ENCODE measurements at places on chromosomes 11 and 22.
A peak's percentile ranks its signal among the peaks of the same experiment; 100 is the strongest.

- no peak overlapping the region for H3K4me3 ChIP-seq
- H3K27me3 ChIP-seq: no peaks in the 10 kb centered on the region
- H3K27ac ChIP-seq: no peak overlapping the region
- DNase-seq: no peak
- no peaks in the 10 kb centered on the region for H3K36me3 ChIP-seq
Observed at GRCh38 chr11:26909515-26909914, 84.4 kb upstream of the FIBIN start.

- H3K27me3 ChIP-seq: no peaks in the 10 kb centered on the region
- H3K36me3 ChIP-seq: no peaks in the 10 kb centered on the region
- H3K4me1 ChIP-seq: peaks cover 9% of the 10 kb centered on the region
- H3K4me3 ChIP-seq: no peak overlapping the region
- DNase-seq: peak; percentile 34
Observed at GRCh38 chr11:69113646-69114340, 41.9 kb upstream of the SMIM38 start.

GRCh38 chr11:9776203-9776602, 112.3 kb downstream of the SWAP70 start:
- no peak overlapping the region for H3K4me3 ChIP-seq
- H3K27ac ChIP-seq: no peak overlapping the region
- no peaks in the 10 kb centered on the region for H3K4me1 ChIP-seq
- no peak for DNase-seq
- no peaks in the 10 kb centered on the region for H3K36me3 ChIP-seq

- no peak overlapping the region for H3K4me3 ChIP-seq
- no peaks in the 10 kb centered on the region for H3K4me1 ChIP-seq
- DNase-seq: no peak
- H3K27me3 ChIP-seq: no peaks in the 10 kb centered on the region
- H3K27ac ChIP-seq: no peak overlapping the region
Observed at GRCh38 chr11:82229341-82229740, 504.3 kb downstream of the FAM181B start.

DNA sequence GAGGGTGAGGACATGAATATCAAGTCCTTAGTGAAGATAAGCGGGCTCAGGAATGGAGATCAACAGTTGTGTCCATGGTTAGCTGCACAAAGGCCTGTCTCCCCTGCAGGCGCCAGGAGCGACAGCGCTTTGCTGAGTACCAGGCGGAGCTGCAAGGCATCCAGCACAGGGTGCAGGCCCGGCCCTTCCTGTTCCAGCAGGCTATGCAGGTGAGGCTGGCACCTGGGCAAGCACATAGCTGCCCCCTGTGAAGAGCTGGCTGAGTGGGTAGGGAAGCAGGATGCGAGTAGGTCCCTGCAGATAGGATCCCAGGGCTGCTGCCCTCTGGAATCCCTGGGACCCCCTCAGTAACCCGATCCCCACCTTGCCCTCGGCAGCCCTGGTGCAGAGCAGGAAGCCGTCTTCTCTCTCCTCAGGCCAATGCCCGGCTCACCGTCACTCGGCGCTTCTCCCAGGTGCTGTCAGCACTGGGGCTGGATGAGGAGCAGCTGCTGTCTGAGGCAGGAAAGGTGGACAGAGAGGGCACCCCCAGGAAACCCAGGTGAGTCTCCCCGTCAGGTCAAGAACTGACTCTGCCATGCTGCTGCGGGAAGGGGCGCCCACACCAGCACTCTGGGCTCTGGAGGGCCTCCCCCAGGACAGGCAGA, 2.6 kb upstream of the SART1 start:
- peaks cover 19% of the 10 kb centered on the region for H3K4me1 ChIP-seq
- DNase-seq: no peak
- no peak overlapping the region for H3K27ac ChIP-seq
- no peaks in the 10 kb centered on the region for H3K27me3 ChIP-seq
- no peaks in the 10 kb centered on the region for H3K36me3 ChIP-seq
- H3K4me3 ChIP-seq: no peak overlapping the region

DNA sequence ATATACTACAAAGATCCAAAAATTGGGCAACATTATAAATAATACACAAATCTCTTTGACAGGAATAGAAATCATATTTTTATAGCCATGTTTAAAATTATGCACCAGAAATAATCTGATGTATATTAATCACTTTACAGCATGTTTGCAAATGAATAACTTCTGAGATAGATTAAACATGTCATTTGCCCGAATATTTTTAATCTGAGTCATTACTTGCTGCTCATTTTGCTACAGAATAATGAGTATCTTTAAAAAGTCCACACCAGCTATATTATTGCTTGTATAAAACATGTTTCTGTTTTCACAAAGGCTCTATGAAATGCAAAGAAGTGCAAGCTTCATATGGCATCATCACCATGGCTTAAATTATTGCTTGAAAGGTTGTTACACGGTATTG, 336.8 kb downstream of the GUCY1A2 start:
- DNase-seq: no peak
- no peak overlapping the region for H3K4me3 ChIP-seq
- no peaks in the 10 kb centered on the region for H3K4me1 ChIP-seq
- H3K27me3 ChIP-seq: no peaks in the 10 kb centered on the region

- H3K4me3 ChIP-seq: no peak overlapping the region
- H3K4me1 ChIP-seq: peaks cover 4% of the 10 kb centered on the region
- no peaks in the 10 kb centered on the region for H3K27me3 ChIP-seq
- no peak for DNase-seq
Observed at GRCh38 chr11:69048031-69048693, 570 bp upstream of the TPCN2 start.

- no peak overlapping the region for H3K4me3 ChIP-seq
- H3K27me3 ChIP-seq: no peaks in the 10 kb centered on the region
- DNase-seq: no peak
- H3K27ac ChIP-seq: peak overlapping the region; percentile 88
- H3K4me1 ChIP-seq: peaks cover 75% of the 10 kb centered on the region
Observed at GRCh38 chr22:30308518-30309230, 18.1 kb downstream of the TBC1D10A start.

GRCh38 chr11:69524291-69524882, 42.9 kb downstream of the LINC01488 start:
- no peak overlapping the region for H3K4me3 ChIP-seq
- DNase-seq: peak; percentile 23
- no peak overlapping the region for H3K27ac ChIP-seq
- no peaks in the 10 kb centered on the region for H3K36me3 ChIP-seq

- no peak overlapping the region for H3K27ac ChIP-seq
- no peak overlapping the region for H3K4me3 ChIP-seq
- H3K27me3 ChIP-seq: no peaks in the 10 kb centered on the region
- no peaks in the 10 kb centered on the region for H3K4me1 ChIP-seq
- no peak for DNase-seq
- no peaks in the 10 kb centered on the region for H3K36me3 ChIP-seq
Observed at GRCh38 chr11:64027651-64028397, 7.9 kb upstream of the FLRT1 start.

DNA sequence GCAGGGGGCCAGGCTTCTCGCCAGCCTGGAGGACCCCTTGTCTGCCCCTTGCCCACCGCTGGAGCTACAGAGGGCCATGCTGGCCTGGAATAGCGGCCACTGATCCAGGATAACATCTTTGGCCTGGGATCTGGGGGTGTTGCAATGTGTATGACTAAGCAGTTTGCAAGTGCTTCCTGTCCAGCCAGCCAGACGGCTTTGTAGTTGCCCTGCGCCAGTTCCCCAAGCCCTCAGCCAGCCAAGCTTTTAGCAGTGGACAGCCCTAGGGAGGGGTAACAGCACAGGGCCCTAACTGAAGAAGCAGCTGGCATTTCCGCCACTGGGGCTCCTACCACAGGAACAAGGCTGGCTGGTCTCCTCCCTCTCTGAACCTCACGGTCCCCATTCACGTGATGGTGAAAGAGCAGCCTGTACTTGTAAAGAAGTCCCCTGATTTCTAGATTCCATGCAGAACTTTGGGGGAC, 32.1 kb downstream of the UQCR10 start:
- peaks cover 17% of the 10 kb centered on the region for H3K4me1 ChIP-seq
- H3K36me3 ChIP-seq: peaks cover 19% of the 10 kb centered on the region
- H3K27me3 ChIP-seq: no peaks in the 10 kb centered on the region
- DNase-seq: peak; percentile 80
- H3K4me3 ChIP-seq: no peak overlapping the region

DNA sequence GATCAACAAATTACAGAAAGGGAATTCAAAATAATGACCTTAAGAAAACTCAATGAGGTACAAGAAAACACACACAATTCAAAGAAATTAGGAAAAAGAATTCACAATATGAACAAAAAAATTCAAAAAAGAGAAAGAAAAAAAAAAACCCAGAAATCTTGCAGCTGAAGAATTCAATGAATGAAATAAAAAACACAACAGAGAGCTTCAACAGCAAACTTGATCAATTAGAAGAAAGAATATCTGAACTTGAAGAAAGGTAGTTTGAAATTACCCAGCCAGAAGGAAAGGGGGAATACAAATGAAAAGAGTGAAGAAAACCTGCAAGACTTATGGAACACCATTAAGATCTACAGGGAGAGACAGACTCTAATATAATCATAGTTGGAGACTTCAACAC, 52.8 kb downstream of the USP35 start:
- no peak for DNase-seq
- H3K4me3 ChIP-seq: no peak overlapping the region
- H3K36me3 ChIP-seq: no peaks in the 10 kb centered on the region
- H3K27ac ChIP-seq: no peak overlapping the region
- H3K4me1 ChIP-seq: no peaks in the 10 kb centered on the region

DNA sequence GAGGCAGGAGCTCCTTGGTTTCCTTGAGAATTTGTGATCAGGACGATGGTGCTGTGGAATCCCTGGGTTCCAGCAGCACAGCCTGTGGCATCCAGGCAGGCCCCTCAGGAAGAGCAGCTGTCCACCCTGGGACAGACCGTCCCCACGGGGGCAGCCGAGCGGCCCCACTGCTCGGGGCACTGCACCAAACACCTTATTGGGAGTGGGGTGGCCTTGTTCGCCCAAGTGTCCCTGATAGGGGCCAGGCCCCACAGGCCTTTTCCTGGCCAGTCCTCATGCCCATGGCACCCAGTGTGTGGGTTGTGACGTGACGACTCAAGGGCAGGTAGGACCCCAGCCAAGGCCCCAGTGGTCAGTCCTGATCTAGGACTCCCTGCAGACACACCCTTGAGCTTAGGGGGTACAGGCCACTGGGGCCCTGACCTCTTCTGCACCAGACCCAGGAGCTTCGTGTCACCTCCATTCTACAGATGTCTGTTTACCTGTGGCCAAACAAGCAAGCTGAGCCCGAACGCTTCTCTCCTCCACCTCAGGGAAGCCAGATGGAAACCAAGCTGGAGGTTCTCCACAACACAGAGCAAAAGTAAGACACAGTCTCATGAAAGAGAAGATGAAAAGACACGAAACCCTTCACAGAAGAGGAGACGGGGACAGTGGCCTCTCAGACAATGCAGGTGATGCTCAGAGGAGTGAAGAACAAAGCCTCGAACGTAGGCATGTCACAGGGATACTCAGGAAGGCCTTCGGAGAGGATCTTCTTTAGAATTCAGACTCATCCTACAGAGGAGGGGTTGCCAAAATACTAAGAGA, 1.6 kb upstream of the BRD1 start:
- no peak overlapping the region for H3K27ac ChIP-seq
- peaks cover 24% of the 10 kb centered on the region for H3K4me1 ChIP-seq
- no peak for DNase-seq
- H3K36me3 ChIP-seq: no peaks in the 10 kb centered on the region

- H3K4me3 ChIP-seq: no peak overlapping the region
- no peaks in the 10 kb centered on the region for H3K27me3 ChIP-seq
- H3K4me1 ChIP-seq: no peaks in the 10 kb centered on the region
- H3K27ac ChIP-seq: no peak overlapping the region
- peaks cover 97% of the 10 kb centered on the region for H3K36me3 ChIP-seq
Observed at GRCh38 chr11:118592616-118593367, 14.6 kb upstream of the PHLDB1 start.

GRCh38 chr22:24091551-24092420, 80.7 kb downstream of the CABIN1 start:
- H3K4me1 ChIP-seq: no peaks in the 10 kb centered on the region
- no peak for DNase-seq
- peak overlapping the region; percentile 16 for H3K27ac ChIP-seq
- H3K36me3 ChIP-seq: peaks cover 11% of the 10 kb centered on the region
- H3K27me3 ChIP-seq: no peaks in the 10 kb centered on the region

DNA sequence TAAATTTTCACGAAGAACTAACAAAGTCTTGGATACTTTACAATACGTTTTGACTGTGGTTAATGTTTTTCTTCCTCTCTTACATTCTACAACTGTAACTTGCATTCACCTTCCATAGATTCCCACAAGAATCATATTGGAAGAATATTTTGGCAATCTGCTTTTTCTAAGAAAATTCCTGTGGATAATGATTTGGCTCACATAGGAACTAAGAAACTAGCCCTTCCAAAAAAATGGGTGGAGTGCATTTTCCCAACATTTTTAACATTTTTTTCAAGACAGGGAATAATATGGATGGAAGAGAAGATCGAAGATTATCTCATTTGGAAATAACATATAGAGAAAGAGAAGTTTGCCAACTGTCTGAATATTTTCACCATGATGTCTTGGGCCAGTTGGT, 256.9 kb upstream of the POU2AF2 start:
- no peaks in the 10 kb centered on the region for H3K36me3 ChIP-seq
- no peaks in the 10 kb centered on the region for H3K4me1 ChIP-seq
- H3K27ac ChIP-seq: no peak overlapping the region
- H3K4me3 ChIP-seq: no peak overlapping the region

- H3K27me3 ChIP-seq: no peaks in the 10 kb centered on the region
- peak overlapping the region; percentile 99 for H3K27ac ChIP-seq
- no peaks in the 10 kb centered on the region for H3K36me3 ChIP-seq
- DNase-seq: no peak
- peak overlapping the region; percentile 53 for H3K4me3 ChIP-seq
Observed at GRCh38 chr11:72812967-72813739, 1.1 kb upstream of the ATG16L2 start.

GRCh38 chr11:101707477-101707876, 123.7 kb upstream of the TRPC6 start:
- DNase-seq: no peak
- no peaks in the 10 kb centered on the region for H3K4me1 ChIP-seq
- no peaks in the 10 kb centered on the region for H3K36me3 ChIP-seq
- no peak overlapping the region for H3K27ac ChIP-seq
- no peaks in the 10 kb centered on the region for H3K27me3 ChIP-seq

GRCh38 chr22:44243761-44244160, 63.0 kb downstream of the PARVG start:
- no peak for DNase-seq
- no peak overlapping the region for H3K4me3 ChIP-seq
- no peaks in the 10 kb centered on the region for H3K27me3 ChIP-seq
- H3K27ac ChIP-seq: no peak overlapping the region
- no peaks in the 10 kb centered on the region for H3K36me3 ChIP-seq

- H3K27ac ChIP-seq: no peak overlapping the region
- no peak for DNase-seq
- H3K4me3 ChIP-seq: no peak overlapping the region
- no peaks in the 10 kb centered on the region for H3K36me3 ChIP-seq
- no peaks in the 10 kb centered on the region for H3K27me3 ChIP-seq
Observed at GRCh38 chr22:44187652-44188230, 7.0 kb downstream of the PARVG start.

GRCh38 chr22:29359469-29359868, 28.9 kb downstream of the AP1B1 start:
- H3K4me3 ChIP-seq: no peak overlapping the region
- H3K27ac ChIP-seq: no peak overlapping the region
- DNase-seq: peak; percentile 42
- peaks cover 6% of the 10 kb centered on the region for H3K36me3 ChIP-seq
- H3K27me3 ChIP-seq: no peaks in the 10 kb centered on the region
- H3K4me1 ChIP-seq: no peaks in the 10 kb centered on the region

- peak overlapping the region; percentile 64 for H3K27ac ChIP-seq
- no peak for DNase-seq
- peaks cover 8% of the 10 kb centered on the region for H3K4me1 ChIP-seq
- H3K36me3 ChIP-seq: no peaks in the 10 kb centered on the region
- no peak overlapping the region for H3K4me3 ChIP-seq
Observed at GRCh38 chr22:39175353-39176142, 23.1 kb upstream of the CBX7 start.

GRCh38 chr11:86138958-86139357, 70.1 kb upstream of the PICALM start:
- H3K4me3 ChIP-seq: no peak overlapping the region
- no peaks in the 10 kb centered on the region for H3K27me3 ChIP-seq
- no peak overlapping the region for H3K27ac ChIP-seq

Data from pancreas (tissue), 10 donors.